Stimulated activated CD4-positive, alpha-beta T cell treated with anti-CD3 and anti-CD28 coated beads, Interleukin-1b, Interleukin-23, amount 100 ng/mL, for 1 hour (primary cell): ENCODE measurements at places on chromosomes 4 and X.

DNA sequence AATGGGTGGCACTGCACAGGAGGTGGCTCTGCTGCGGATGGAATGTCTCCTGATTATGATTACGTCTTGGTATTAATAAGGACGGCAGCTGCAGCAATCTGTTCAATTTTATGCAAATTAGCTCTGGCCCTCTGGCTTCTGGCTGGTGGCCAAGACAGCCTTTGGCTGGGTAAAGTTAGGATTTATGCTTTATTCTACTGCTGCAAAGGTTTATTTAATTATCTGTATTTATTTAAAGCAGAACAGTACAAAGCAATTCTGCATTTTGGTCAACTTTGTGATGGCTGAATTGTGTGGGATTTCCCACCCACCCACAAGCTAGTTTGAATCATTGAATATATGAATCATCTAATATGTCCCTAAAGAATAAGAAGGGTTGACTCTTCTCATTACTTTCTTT is 745.6 kb upstream of the FAM241A start:
- DNase-seq: no peak

DNA sequence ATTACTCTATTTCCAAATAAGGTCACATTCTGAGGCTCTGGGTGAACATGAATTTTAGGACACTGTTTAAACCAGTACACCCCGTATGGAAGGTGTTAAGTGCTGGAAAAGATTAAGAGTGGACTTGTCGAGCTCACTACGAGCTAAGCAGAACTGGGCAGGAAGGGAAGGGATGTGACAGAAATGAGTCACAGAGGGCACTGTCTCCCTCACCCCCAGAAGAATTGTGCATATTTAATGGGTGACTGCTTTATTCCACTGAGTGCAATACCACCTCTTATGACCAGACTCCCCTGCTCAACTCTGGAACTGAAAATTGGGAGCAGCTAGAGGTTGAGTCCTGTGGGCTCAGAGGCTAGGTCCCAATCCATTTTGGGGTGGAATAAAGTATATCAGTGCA is 187.4 kb upstream of the RPS6KA3 start:
- no peak for DNase-seq

DNA sequence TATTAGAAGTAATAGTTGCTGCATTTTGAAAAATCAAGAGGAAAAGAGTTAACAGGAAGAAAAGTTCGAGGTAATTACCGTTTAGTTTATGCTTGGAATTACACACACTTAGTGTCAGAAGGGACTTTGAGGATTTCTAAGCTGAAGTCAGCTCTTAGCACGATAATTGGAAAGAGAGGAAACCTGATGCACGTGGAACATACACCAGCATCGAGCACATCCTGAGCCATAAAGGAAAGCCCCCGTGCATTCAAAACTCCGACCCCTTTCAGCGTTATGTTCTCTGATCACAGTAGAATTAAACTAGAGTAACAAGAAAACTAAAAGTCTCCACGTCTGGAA is 400 bp upstream of the PAQR3 start:
- DNase-seq: no peak

DNA sequence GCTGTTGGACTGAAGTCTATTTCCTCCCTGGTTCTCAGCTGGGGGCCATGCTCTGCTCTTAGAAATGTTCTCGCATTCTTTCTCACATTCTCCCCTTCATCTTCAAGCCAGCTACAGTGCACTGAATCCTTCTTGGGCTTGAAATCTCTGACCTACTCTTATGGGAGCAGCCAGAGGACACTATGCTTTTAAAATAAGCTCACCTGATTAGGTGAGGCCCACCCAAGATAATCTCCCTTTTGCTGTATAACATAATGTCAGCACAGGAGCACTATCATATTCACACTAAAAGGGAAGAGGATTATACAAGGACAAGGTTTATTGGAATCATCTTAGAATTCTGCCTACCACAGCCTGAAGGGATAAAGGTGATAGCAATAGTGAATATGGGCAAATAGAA is 146.3 kb downstream of the ZNF674 start:
- DNase-seq: no peak

DNA sequence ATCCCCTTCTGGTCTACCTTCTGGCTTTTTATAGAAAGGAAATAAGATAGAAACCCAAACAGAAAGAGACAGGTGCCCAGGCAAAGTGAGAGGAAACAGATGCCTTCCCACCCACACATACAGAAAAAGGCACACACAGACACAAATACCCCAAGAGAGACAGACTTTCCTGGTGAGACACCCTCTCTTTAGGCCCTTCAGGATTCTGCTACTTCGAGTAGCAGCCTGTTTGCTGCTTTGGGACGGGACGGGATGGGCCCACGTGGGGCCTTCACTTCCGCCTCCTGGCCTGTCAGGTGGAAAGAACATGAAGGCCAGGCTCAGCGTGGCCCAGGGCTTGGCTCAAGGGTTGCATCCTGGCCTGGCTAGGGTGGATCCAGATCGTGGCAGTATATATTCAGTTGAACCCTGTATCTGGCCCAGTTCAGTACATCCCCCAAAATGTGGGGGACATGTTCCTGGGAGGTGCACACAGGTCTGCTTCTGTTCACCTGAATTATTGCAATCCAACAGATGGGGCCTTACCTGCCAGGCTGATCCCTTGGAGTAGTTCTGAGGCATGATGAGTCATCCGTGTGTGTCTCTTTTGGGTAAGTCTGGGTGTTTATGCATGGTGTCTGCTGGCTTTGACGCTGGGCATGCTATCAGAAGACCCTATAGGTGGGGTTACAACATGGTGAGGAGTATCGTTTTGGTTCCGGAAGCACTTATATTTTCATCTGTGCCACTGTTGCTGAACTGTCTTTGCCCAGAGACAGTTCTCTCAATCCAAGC is 2.4 kb downstream of the ZNF275 start:
- no peak for DNase-seq

GRCh38 chr4:156596026-156596425 is 375.6 kb downstream of the PDGFC start:
- no peak for DNase-seq

DNA sequence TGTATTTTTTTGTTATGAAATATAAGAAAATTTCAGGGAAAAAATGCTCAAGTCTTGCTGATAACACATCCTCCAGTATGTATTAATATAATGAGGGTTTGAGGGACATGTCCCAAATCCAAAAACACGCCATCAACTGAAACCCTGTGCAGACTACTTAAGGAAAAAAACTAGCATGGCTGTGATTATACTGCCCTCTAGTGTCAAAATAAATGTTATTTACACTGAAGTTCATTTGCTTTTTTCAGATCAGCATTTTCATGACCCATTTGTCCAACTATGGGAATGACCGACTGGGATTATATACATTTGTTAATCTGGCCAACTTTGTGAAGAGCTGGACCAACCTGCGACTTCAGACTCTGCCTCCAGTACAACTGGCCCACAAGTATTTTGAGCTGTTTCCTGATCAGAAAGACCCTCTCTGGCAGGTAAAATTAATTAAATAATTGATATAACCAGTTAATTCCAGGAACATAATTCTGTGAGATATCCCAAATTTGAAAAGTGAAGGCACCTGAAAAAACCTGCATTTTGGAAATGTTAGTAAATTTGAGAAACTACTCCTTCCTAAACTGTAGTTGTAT is 128.5 kb downstream of the PRSS12 start:
- no peak for DNase-seq

GRCh38 chr4:13525606-13526281 is 18.6 kb downstream of the NKX3-2 start:
- DNase-seq: no peak

DNA sequence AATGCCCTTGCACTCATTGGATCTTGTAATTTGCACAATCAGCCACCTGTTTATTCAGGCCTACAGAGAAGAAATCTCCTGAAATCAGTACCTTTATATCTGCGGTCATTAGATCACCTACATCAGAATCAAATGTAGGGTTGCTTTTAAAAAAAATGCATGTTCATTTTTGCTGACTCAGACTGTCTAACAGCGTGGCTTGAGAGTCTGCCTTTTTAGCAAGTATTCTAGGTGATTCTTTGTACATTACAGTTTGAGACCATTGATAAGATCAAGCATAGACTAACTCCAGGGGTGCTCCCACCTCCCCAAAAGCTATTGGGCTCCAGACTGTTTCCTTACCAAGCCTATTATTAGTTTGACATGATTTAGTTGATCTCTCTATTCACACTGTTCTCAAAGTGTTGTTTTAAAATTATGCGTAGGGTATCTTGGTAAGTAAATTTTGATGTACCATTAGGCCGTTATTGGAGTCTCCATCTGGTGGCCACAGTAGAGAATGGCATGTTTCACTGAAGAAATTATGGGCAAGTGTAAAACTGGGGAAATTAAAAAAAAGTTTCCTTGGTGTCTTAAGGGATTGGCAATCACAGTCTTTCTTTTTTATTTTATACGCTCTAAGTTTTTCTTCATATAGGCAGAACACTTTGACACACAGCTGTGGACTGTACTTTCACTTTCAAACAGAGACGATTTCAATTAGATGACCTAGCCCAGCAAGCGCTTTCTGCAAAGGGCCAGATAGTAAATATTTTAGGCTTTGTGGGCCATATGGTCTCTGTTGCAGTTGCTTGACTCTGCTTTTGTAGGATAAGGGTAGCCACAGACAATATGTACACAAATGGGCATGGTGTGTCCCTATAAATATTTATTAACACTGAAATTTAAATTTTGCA is 33.7 kb upstream of the MSL3 start:
- DNase-seq: no peak

- DNase-seq: no peak
These were observed 75.3 kb downstream of the TBCK start for GRCh38 chr4:106240699-106241098.

DNA sequence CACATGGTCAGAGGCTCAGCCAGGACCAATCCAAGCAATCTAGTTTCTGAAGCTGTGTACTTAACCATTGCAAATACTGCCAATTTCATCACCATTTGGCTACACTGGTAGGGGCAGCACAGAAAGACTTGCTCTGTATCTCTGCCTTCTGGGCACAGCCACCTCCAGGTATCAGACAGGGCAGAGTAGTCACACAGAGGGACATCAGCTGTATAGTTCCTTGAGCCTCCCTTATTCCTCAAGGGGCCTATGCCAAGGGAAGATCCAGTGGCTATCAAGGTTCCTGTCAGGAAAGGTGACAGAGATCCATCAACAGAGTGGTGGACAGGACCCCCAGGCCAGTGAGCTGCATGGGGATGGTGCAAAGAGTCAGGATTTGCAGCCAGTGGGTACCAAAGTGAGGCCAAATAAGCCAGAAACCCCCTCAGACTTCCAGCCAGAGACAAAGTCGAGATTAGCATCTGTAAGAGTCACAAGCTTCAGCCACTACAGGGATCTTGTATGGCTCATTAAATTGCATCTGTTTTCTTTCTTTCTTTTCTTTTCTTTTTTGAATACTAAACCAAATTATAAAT is 381.6 kb upstream of the CPEB2 start:
- DNase-seq: no peak

DNA sequence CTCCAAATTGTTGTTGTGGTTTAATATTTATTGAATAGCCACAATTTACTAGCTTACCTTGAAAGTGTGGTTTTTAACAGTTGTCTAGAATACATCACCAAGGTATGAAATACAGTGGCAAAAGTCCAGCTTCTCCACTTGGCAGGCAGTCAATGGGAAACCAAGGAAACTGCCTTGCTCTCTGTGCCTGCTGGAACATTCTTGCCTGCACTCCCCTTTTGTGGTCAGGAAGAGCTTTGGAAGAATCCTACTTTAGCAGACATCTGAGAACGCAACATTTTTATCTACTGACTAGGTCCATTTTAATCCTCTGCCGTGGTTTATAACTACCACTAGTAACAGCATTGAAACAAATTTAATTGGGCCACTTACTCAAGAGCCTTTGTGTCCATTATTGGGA is 64.5 kb downstream of the TENM3 start:
- no peak for DNase-seq

DNA sequence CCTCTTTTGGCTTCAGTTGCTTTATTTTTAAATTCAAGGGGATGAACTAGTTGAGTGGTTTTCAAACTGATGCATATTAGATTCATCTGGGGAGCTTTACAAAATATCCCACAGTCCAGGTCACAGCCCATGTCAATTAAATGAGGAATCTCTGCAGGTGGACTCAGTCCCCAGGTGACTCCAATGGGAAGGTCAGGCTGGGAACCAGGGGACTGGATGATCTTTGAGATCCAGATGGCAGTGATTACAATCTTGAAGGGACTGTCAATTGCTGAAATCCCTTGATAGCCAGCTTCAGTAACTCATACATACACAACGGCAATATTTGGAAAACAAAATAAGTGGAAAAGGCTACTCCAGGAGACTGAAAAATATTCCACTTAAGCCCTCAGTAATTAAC is 7.0 kb downstream of the ADH1B start:
- no peak for DNase-seq

GRCh38 chr4:13704761-13705160 is 77.2 kb upstream of the BOD1L1 start:
- DNase-seq: no peak

DNA sequence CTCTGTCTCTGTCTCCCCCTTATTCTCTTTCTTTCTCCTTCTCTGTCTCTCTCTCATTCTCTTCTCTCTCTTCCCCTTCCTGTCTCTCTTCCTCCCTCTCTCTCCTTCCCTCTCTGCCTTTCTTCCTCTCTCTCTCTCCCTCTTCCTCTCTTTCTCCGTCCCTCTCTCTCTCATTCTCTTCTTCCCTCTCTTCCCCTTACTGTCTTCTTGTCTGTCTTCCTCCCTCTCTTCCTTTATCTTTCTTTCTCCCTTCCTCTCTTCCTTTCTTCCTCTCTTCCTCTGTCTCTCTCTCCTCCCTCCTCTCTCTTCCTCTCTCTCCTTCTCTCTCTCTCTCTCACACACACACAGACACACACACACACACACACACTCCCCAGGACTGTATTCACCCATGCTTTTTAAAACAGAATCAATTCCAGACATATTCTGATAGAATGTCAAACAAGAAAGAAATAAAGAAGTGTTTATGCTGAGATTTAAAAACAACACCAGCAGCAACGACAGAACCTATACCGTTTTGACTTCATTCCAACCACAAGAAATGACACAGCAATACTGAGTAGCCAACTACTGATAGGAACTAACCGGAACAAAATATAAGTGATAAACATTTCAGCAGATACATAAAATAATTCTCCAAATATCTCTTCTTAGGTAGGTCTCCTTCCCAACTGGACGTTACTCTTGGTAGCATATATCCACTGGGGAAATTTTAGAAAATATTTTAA is 296.7 kb downstream of the ASMT start:
- DNase-seq: no peak

DNA sequence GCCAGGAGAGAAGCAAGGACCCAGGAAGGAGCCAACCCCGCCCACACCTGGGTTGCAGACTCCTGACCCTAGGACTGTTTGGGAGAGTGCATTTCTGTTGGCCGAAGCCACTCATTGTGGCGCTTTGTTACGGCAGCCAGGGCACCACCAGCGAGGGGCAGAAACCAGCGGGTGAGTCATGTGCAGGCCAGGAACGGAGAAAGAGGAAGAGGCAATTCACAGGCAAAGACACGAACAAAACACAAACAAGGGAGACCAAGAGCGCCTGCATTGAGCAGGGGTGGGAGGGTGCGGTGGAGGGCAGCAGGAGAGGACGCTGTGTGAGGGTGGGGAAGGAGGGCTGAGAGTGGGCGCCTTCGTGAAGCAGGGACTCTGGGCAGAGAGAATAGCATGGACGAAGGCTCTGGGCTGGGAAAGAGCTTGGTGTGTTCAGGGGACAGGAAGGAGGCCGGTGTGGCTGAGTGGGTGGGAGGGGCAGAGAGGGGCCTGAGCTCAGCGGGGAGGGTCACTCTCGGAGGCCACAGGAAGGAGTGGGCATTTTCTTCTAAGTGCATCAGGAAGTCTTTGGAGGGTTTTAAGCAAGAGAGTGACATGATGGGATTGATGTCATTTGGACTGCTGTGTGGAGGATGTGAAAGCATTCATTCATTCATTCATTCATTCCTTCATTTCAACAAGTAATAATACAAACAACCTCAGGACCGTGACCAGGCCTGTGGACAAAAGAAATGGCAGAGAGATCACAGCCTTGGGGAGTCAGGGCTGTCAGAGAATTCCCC is 12.2 kb upstream of the WFS1 start:
- no peak for DNase-seq
